ENCODE measurements at places on chromosomes 7 and 10.

DNA sequence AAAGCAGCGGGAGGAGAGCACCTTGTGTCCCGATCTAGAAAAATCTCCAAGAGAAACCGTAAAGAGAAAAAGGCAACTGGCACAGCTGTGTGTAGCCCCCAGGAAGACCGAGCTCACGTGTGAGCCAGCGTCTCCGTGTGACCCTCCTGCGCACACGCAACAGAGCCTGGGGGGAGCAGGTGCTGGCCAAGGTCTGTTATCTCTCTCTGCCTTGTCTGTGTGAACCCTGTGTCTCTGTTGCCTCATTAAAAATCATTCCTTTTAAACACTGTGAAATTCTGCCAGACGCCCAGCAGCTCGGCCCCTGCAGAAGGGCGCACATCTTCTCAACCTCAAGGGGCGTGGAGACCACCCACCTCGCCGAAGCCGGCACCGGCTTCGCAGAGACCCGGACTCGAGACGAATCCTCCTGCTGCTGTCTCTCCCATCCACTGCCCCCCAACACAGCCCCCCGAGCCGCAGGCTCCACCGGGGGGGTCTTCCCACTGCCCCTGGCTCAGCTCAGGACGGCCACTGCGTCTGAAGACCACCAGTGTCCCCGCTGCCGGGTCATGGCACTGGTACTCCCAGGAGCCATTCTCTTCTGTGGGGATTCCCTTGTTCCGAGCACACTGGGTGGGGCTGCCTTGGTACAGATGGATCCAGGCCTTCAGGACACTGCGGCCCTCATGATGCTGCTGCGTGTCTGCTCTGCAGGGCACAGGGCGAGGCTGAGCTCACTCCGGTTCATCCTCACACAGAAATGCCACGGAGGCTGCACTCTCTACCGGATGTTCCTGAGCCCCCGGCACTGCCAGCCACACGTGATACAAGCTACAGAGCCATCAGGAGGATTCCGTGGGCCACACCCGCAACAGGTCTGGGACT is 94.3 kb upstream of the DNAAF5 start:
- DNase-seq, result no peak

- DNase-seq, result no peak
Observed at GRCh38 chr7:148395352-148395811, 195.2 kb upstream of the C7orf33 start.

DNA sequence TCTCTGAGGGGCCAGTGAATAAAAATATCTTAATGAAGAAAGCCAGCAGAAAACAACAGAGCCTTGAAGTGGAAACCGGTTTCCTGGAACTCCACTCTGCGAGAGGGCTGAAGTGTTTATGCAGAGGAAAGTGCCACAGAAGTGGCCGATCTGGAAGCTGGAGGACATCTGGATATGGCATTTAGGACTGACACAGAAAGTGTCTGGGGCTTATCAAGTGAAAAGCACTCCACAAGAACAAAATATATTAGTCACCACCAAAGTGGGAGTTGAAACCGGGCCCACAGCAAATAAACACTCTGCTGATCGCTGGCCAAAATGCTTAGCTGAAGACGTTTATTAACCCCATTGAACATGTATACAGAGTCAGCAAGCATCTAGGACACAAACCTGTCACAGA is 7.8 kb downstream of the NOD1 start:
- no peak for DNase-seq

DNA sequence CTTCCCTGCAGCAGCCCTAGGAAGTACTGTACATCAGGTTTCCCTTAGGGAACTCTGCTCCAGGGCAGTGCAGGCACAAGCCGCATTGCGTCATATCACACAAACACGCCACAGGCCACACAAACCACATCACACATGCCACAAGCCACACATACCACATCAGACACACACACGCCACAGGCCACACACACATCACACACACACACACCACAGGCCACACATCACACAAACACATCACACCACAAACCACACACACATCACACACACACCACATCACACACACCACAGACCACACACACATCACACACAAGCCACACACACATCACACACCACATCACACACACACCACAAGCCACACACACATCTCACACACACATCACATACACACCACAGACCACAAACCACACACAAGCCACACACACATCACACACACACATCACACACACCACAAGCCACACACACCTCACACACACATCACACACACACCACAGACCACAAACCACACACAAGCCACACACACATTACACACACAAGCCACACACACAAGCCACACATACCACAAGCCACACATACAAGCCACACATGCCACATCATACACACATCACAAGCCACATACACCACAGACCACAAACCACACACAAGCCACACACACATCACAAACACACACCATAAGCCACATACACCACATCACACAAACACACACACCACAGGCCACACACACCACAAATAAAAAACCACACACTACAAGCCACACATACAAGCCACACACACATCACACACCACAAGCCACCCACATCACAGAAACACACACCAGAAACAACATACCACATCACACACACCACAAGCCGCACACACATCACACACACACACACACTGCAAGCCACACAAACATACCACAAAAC is 53.4 kb downstream of the TMEM209 start:
- DNase-seq, result no peak

DNA sequence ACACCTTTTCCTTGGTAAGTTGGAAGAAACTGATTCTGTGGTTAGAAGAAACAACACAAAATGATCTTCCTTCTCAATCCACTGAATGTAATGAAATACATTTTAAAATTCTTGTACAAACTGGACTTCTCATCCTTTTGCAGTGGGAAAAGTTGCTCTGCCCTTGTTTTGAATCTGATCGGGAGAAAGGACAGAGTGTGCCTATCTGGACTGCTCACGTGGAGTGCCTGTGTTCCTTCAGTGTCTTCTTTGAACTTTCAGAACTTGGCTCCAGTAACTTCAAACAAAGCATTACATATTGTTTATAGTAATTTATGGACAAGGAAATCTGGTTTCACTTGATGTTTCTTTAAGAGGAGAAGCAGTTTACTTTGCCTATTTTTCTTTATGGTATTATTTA is 17.1 kb downstream of the SLC26A3 start:
- no peak for DNase-seq

DNA sequence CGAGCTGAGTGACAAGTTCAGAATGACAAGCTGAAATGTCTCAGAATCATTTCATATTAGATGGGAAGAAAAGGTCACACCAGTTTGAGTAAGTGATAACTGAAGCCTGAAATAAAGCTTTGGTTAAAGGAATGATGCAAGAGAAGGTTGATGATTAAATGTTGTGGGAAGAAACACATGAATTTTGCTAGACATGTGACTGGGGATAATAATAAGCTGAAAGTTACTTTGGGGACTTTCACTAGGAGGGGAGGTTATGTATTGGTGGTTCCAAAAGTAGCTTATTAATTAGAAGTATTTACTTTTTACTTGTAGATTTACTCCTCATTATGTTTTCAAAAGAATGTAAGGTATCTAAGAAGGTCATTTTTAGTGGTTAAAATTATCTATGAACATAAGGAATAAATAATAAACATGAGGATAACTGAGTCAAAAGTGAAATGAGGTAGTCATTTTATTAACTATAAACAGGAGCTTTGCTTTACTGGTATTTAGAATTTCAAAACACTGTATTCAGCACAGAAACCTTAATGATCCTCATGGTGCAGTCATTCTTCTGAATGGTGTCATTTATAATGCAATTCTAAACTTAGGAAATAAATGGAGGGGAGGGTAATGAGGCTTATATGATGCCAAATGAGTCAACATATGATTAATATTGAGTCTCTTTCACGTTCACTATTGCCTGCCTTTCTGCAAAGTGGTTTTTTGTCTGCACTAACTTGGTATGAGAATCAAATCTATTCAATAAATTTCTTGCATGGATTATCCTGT is 63.7 kb downstream of the PRKG1 start:
- no peak for DNase-seq

DNA sequence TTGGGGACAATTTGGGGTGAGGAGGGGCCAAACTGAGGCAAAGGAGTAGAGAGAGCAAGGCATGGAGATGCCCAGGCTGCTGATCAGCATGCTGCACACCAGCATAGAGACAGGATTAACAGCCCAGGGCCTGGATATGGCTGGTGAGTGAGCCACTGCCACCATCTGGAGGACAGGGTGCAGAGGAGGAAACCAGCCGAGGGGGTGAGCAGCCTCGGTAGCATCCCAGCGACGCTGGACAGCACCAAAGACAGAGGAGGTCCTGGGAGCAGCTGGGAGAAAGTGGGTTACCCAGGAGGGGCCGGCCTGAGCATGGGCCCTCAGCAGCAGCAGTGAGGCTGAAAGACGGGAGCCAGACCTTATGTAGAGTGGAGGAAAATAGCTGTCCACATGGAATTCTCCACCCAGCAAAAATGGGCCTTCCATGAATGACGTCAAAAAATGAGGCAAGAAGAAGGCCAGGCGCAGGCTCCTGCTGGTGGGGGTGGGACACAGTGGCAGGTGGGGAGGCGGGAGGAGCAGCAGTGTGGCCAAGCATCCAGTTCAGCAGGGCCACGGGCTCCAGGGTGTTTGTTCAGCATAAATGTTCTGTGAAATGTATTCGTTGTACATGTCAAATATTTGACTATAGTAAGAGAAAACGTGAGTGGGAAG is 16.7 kb downstream of the RET start:
- no peak for DNase-seq

- no peak for DNase-seq
Observed at GRCh38 chr7:27526611-27527347, 135.9 kb downstream of the HIBADH start.

Measured in activated naive CD8-positive, alpha-beta T cell treated with anti-CD3 and anti-CD28 coated beads for 36 hours (primary cell).